Left hindlimb (tissue), 1 donor: ENCODE measurements at places on chromosomes 2 and 18.
A peak's percentile ranks its signal among the peaks of the same experiment; 100 is the strongest.

DNA sequence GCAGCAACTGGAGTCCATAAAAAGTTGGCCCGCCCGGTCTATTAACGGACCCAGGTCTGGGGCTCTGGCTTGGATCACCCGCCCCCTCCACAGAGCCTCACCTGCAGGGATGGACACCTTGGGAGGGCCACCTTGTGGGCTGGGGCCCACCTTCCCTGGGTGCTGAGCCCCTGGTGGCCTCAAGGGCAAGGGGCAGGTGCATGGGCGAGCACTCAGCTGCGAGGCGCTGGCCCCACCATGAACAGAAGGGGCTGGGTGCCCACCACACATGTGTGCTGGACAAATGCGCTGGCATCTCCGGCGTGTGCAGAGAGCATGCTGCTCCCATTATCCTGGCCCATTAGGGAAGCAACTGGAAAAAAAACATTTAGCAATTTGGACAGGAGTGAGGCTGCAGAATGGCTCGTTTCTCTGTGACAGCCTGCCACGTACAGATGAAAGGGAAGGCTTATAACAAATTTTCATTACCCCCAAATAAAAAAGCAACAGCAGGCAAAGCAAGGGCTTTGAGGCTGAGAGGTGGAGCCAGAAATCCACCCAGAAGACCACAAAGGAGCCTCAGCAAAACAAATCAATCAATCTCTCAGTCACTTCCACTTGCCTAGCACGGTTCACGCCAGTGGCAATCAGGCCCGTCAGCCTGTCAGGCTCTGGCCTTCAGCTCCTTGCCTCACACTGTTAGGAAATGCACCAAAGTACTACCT lies 253.1 kb upstream of the ZNF521 start:
- peak; percentile 48 for DNase-seq

- no peak for DNase-seq
Measured at GRCh38 chr2:9744256-9745004, 98.8 kb upstream of the TAF1B start.

- DNase-seq, result no peak
Measured at GRCh38 chr18:10002280-10002679, 88.5 kb downstream of the VAPA start.

GRCh38 chr2:173044686-173045085 lies 31.0 kb upstream of the MAP3K20 start:
- no peak for DNase-seq

DNA sequence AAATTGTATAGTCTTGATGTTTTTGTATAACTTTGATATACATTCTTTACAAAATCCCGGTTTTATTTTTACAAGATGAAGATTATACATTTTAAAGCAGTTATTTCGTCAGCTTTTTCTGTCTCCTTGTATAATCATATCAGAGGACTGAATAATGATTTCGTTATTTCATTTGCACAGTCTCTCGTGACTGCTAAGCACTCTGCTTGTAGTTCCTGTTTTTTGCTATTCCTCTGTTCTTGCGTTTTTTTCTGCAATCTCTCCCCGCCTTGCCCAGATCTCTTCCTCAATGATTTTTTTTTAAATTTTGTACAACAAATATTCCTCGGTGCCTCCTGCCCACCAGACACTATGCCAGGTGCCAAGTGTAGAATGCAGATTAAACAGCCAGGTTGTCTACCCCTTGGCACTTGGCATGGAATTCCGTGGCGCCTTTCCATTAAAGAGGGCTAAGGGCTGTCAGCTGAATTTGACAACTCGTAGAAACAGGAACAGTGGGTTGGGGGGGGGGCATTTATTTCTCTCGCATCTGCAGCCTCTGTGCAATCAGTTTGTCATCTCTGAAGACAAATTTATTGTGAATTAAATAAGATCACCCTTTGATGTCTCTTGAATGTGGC lies 69.6 kb downstream of the KLHL29 start:
- no peak for DNase-seq

DNA sequence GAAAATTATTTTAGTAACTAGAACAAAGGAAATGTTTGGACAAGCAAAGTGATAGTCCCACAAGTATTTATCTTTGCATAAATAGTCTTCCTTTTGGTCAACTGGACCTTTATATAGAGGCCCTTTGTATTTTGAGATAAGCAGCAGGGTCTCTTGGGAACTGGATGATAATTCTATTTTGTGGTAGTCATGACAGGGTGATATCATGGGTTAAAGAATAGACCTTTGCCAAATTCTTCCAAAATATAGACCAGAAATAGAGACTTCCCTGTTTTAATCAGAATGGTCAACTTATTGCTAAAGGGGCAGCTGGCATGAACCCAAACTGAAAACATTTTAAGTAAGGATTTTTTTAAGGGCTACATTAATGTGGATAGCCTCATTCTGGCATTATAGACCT lies 10.5 kb downstream of the PLEK start:
- no peak for DNase-seq

GRCh38 chr2:186518945-186519344 lies 32.9 kb downstream of the ZC3H15 start:
- DNase-seq, result no peak

DNA sequence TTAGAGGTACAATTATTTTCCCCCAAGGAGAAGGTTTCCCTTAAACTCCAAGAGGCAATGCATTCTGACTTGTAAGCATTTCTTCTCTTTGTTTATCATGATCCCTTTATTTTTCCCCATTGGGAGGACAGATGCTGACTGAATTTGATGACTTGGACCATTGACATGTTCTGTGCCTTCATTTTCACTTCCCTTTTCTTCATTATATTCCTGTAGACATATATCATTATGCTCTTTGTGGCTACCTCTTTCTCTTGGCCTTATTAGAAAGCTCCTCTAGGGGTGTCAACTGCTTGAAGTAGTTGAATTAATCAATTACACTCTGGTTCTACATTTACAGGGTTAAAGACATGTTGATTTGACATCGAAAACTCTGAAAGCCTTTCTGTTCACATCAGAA lies 330.0 kb upstream of the DCC start:
- no peak for DNase-seq

DNA sequence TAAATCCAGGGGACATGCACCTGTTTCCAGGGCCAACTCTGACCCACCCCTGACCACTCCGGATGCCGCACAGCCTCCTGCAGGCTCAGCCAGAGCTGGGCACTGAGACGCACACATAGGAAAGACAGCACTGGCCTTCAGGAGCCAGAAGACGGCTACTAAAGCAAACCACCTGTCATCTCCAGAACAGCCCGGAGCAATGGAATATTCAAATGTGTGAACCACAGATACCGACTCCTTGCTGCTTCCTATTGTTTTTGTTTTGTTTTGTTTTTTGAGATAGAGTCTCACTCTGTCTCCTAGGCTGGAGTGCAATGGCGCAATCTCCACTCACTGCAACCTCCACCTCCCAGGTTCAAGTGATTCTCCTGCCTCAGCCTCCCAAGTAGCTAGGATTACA lies 94.0 kb downstream of the LAMA1 start:
- no peak for DNase-seq

- no peak for DNase-seq
Measured at GRCh38 chr2:168700615-168701245, 101.7 kb upstream of the NOSTRIN start.
